ENCODE measurements at places on chromosomes 16 and 17.
A peak's percentile ranks its signal among the peaks of the same experiment; 100 is the strongest.

DNA sequence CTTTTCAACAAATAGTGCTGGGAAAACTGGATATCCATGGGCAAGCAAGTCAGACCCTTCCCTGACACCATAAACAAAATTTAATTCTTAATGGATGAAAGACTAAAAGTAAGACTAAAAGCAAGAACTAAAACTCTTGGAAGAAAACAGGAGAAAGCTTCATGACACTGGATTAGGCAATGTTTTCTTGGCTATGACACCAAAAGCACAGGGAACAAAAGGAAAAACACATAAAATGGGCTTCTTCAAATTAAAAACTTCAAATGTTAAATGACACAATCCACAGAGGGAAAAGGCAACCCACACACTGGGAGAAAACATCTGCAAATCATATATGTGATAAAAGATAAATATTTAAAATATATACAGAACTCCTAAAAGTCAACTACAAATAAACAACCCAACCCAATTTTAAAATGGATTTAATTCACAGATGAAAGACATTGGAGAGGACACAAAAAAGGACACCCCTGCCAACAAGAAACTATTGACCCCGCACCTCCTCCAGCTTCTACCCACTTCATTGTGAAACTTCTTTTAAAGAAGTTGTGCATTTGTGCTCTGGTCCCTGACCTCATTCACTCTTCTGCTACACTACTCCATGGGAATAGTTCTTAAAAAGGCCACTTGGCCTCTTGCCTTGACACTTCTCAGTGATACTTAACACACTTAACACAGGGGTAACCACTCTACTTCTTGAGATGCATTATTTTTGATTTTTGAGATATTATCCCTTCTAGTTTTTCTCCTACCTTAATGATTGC, 80.3 kb downstream of the TRIM37 start:
- no peak for ATAC-seq

GRCh38 chr17:75046407-75047289, at the start of the genes ATP5PD and KCTD2:
TSS of gene ATP5PD (minus strand) at chr17:75046969. CDS start at chr17:75042650, 4,319 bp downstream.
TSS of gene KCTD2 (plus strand) at chr17:75047225. CDS start at chr17:75047251, 26 bp downstream.
- ATAC-seq = peak; percentile 99

GRCh38 chr17:38900978-38901656, 24.3 kb upstream of the LASP1NB start:
- peak; percentile 73 for ATAC-seq

- peak; percentile 80 for ATAC-seq
Observed at GRCh38 chr17:79925242-79925957, 86.2 kb upstream of the CBX4 start.

- no peak for ATAC-seq
Observed at GRCh38 chr16:11668623-11669379, 546 bp downstream of the SNN start.
